ENCODE measurements at places on chromosomes 3 and 15. TPM values are rescaled to one million over a fixed set of nuclear protein-coding genes. Genes with fewer than 3 reads are reported as not detected.

DNA sequence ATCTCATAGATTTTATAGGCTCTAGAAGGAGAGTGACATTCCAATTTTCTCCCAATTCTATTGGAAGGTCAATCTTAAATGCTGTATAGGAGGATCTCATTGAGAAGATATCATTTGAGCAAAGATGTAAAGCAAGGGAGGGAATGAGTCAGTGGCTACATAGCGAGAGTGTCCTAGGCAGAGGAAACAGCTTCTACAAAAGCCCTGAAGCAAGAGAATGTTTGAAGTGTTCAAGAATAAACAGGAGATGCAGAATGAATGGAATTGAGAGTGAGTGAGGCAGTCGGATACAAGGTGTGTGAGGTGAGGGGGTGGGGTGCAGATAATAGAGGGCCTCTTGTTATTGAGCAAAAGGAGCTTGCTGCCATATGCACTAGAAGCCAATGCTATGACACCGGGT is 545.9 kb downstream of the IGSF11 start:
- no peak for DNase-seq

DNA sequence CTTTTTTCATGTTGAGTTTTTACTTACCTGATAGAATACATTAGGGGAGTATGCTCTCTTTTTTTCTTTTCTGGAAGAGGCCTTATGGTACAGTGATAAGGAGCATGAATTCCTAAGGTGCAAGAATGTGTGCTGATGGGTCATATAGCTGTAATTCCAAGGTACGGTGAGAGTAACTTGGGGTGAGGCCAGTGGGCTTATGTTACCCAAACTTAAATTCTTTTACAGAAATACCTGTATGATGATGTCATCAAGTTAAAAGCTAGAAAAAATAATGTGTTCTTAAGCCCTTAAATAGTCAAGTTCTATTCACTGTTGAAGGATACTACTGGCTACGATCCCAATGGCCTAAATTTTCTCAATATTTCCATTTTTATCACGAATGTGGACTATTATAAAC is 111.2 kb downstream of the GMPS start:
- no peak for DNase-seq

DNA sequence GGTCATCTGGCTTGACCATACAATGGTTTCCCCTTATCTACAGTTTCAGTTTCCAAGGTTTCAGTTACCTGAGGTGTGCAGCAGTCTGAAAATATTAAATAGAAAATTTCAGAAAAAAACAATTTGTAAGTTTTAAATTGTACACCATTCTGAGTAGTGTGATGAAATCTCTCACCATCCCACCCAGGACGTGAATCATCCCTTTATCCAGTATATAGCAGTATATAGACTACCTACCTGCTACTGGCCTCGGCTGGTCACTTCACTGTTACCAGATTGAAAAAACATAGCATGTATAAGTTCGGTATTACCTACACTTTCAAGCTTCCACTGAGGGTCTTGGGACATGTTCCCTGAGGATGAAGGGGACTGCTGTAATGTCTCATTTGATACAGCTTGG is 12.0 kb downstream of the ARIH1 start:
- DNase-seq, result no peak

DNA sequence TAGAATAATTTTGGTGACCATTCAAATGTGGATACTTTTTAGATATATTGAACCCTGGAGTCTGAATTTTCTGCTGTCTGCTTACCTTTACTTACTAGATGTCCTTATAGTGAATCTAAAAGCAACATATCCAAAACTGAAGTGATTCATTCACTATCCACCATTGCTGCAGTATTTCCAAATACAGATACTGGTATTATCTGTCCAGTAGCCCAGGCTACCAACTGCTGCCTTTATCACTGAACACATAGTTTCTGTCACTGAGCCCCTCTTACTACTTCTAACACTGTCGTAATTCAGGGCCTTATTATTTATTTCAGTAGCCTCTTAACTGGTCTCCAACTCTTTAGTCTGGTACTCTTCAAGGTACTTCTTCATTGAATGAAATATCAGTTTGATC is 49.2 kb downstream of the SLMAP start:
- DNase-seq, result no peak

- peak; percentile 58 for DNase-seq
These were observed 314.1 kb upstream of the TGFBR2 start for GRCh38 chr3:30292192-30292893.

- DNase-seq, result no peak
These were observed 148.5 kb downstream of the DCLK3 start for GRCh38 chr3:36615861-36616260.

DNA sequence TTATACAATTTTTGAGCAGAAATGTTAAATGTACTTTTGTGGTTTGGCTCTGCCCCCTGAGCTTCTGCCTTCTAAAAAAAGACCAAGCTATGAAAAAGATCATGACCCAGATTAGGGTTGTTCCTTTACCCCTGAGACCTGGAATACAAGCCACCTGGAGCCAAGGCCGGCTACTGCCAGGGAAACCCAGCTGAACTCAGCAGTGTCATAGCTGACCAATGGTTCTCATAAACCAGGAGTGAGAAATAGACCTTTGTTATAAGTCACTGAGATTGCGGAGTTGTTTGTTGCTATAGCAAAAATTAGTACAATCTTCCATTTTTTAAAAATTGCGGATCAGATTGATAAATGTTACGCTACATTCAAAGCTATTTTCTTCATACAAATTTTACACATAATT is 1261.7 kb downstream of the ROBO1 start:
- DNase-seq, result no peak

DNA sequence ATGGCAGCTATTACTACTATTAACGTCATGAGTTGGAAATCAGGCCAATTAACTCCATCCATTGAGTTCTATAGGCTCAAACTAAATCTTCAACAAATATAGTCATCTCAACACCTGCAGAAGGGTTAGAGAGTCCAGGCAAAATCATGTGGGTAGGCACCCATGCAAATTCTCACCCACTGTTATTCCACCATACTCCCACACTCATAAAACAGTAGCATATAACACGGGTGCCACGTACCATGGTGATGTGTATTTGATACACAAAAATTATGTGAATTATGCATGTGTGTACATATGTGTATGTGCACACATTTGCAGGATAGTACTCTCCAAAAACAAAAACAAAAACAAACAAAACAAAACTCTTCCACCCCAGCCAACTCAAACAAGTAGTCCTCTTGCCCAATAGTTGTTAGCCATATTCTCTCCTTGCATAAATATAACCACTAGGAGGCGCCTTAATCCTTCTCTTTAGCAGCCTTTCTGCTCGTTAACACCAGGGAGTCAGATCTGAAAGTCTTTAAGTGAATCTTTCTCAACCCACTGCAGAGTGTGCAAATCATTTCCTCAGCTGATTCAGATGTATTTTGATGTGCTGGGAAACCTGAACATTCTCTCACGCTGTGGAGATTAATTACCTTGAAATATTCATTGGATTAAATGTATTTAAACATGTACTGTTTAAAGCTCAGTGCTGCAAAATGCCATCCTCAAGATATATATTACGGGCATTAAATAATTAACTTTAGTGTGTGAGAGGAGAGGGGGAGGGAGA is 38.0 kb upstream of the COPB2 start:
- peak; percentile 82 for DNase-seq

DNA sequence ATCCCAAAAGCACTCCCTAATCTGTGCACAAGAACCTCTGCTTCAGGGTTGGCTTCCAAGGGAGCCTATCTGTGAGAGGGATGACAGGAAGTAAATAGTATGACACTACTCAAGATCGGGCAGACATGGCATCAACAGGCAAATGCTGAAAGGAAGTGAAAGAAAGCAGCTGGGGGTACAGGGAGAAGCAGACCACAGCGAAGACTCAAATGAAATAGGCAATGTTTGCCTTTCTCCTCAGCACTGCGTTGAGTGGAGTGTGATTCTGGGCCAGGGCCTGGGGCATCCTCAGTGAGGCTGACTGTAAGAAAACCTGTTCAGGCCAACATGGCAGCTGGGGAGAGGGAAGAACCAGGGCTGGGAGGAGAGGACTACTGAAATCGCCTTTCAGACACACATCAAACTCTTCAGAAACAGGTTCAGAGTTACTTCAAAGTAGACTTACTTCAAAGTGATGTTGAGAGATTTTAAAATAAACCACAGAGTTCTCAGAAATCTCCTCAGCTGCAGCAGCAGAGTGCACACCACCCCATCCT is 96.6 kb downstream of the SLC9A9 start:
- no peak for DNase-seq

Gene SUSD5
- polyA plus RNA-seq, result 2.1 TPM

Gene TTLL13
- not detected for polyA plus RNA-seq

Gene MYRIP
- polyA plus RNA-seq, result 1.0 TPM

Gene MORC1
- not detected for polyA plus RNA-seq

Gene SOX14
- polyA plus RNA-seq, result not detected
